Astrocyte of the hippocampus (primary cell): ENCODE measurements at places on chromosomes 2 and 18.

DNA sequence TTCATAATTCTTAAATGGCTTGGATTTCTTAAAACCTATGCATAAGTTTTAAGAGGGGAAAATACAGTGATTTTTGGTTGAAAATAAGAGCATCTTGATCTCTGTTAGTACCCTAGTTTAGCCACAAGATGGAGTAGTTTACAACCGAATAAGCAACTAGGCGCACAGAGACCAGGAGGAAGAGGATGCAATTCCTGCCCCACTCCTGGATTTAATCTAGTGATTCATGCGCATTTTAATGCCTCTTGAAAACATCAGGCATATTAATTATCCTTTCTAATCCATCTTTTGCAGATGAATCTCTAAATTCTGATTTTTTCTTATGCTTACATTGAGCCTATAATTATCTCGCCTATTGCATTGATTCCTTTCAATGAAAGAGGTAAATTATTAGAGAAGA, 76.7 kb downstream of the MRPS9 start:
- peak; percentile 72 for DNase-seq

GRCh38 chr2:53865962-53866361, 6.2 kb upstream of the GPR75 start:
- no peak for DNase-seq

DNA sequence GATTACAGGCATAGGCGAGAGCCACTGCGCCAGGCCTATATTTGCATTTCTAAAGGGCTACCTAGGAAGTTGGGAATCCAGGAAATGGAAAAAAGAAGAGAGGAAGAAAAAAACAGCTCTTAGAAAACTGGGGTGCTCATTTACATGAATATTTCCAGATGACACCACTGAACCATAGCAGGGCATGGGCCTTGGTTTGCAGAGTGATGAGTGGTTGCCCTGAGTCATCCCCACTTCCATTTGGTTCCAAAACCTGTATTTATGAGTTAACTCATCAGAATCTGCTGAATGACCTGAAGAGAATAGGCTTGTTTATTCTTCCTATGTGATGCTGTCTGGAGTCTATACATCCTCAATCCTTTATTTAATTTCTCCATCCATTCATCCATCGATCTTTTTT, 36.2 kb downstream of the EHD3 start:
- DNase-seq = no peak

DNA sequence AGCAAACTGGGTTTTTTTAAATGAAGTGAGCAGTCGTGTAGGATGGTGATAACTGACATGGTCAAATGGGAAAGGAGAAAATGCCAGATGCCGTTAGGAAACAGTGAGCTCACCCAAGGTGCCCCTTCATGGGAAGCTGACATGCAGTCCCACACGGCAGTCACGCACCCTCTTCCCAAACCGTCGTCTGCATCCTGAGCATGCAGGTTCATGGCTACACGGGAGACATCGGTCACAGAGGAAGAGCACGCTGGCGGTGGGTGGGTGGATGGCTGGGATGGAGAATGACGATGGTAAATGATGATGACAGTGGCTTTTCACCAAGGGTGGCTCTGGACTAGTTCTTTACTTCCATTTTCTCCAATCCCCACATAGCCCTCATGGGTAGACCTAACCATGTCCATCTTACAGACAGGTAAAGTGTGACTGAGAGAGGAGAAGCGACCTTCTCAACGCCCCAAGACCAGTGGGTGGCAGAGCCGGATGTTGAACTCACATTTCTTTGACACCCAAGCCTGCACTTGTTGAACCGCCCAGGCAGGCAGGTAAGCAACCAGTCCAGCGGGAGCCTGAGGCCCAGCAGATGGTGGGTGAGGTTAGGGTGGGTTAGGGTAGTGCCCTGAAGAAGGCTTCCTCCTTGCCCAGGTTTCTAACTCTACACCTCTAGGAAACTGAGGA, 44.5 kb downstream of the TNS1 start:
- no peak for DNase-seq

DNA sequence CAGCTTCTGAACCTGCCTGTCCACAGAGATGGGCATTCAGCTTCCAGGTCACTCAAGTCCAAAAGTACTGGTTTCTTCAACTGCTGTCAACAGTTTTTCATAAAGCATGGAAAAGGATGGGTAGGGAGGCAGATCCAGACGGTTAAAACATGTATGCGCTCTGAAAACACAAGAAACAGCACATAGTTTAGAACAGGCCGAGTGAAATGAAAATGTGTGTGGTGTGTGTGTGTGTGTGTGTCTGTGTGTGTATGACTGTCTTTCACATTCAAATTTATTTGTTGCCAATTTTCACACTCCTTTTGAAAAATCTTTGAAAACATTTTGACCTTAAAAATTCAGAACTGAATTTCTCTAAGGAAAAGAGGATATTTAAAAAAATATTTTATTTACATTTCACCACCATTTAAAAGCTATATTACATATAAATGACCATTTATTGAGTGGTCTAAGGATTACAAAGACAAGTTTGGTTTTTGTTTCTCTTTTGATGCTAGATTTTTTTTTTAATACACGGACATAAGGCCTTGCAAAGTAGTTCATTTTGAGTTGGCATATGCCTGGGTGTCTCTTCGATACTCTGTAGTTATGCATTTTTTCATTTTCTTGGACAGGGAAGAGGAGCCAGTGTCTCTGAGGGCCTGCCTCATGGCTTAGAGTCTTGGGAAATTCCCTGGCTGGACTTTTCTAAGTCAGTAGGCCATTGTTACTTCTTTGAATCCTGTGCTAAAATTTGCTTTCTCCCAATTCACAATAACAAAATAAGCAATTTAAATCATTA, 30.0 kb upstream of the STK17B start:
- no peak for DNase-seq

DNA sequence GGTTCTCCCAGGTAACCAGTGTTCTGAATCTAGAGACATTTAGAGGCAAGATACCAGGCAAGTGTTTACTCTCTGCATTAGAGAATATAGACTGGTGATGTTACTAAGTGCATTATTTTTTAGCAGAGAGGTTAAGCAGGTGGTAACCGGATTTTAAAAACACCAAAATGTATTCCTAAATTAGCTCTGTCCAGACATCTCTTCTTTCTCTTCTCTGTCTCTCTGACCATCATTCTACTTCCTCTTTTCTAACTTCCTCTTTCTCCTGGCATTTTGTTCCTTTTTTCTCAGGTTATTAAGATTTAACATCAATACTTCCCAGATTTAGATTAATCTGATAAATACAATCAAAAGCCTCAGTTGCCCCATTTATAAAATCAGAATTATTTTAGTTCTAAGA, 31.7 kb upstream of the DYNC1I2 start:
- DNase-seq = no peak

- peak; percentile 56 for DNase-seq
Measured at GRCh38 chr2:44753552-44754285, 187.8 kb upstream of the SIX3 start.

- DNase-seq = no peak
Measured at GRCh38 chr2:127531221-127531648, 4.2 kb upstream of the MYO7B start.
